Stimulated activated CD8-positive, alpha-beta memory T cell treated with anti-CD3 and anti-CD28 coated beads, Interleukin-15, amount 100 ng/mL, for 24 hours (primary cell): ENCODE measurements at places on chromosomes 7 and 10.

- no peak for DNase-seq
Observed at GRCh38 chr7:52838981-52839411, 196.4 kb upstream of the POM121L12 start.

DNA sequence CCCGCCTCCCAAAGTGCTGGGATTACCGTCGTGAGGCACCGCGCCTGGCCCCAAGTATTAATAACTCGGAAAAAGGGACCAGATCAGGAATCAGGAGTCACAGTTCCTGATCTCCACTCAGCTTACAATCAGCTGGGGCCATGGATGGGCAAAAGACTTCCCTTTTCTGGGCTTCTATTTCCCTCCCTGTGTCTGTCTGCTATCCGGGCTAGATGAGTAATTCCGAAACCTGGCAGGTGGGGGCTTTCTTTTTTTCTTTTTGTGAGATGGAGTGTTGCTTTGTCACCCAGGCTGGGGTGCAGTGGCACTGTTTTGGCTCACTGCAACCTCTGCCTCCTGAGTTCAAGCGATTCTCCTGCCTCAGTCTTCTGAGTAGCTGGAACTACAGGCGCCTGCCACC is 11.6 kb downstream of the RPS24 start:
- no peak for DNase-seq

GRCh38 chr10:82737549-82737948 is 862.6 kb downstream of the NRG3 start:
- DNase-seq, result no peak

GRCh38 chr7:1298051-1298930 is 65.6 kb downstream of the UNCX start:
- DNase-seq, result no peak

DNA sequence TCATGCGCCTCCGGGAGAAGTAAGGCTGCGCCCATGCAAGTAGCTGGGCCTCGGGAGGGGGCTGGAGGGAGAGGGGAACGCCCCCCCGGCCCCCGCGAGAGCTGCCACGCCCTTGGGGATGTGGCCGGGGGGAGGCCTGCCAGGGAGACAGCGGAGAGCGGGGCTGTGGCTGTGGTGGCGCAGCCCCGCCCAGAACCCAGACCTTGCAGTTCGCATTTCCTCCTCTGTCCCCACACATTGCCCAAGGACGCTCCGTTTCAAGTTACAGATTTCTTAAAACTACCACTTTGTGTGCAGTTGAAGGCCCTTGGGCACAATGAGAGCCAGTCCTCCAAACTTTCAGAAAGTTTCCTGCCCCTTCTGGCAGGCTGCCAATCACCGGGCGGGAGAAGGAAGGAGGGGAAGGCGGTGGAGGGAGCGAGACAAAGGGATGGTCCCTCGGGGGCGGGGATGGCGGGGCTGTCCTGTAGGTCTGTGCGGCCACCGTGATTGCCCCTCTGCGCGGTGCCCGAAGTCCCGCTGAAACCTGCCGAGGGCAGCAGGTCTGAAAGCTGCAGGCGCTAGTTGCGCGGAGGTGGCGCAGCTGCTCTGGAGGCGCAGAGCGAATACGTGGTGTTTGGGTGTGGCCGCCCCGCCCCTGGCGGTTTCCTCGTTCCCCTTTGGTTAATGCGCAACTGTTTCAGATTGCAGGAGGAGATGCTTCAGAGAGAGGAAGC is 2.1 kb downstream of the VIM start:
- peak; percentile 71 for DNase-seq

DNA sequence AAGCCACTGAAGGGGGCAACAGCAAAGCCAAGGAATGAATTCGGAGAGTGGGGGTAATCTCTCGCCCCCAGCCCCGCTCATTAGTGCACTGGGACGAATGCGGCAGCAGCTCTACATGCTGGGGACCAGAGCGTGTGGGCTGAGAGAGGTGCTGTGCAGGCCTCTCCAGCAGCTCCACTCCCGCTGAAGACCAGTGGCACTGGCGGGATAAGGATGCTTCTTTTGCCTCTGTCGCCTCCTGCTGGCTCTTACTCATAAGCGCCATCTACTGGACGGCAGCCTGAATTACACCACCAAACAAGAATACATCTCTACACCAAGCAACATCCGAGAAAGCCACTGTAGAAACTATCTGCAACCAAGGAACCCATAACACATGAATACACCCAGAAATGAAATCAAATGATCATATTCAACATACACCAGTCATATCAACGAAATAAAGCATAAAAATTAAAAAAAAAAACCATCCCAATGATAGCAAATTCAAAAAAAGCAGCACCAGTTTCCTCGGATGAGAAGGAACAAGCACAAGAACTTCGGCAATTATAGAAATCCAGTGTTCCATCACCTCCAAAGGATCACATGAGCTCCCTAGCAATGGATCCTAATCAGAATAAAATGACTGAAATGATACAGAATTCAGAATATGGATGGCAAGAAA is 79.0 kb upstream of the TMEM168 start:
- DNase-seq, result peak; percentile 11

- DNase-seq, result no peak
Observed at GRCh38 chr10:58573144-58573543, 60.5 kb downstream of the BICC1 start.

- DNase-seq, result no peak
Observed at GRCh38 chr10:118948786-118949185, 80.7 kb upstream of the NANOS1 start.

DNA sequence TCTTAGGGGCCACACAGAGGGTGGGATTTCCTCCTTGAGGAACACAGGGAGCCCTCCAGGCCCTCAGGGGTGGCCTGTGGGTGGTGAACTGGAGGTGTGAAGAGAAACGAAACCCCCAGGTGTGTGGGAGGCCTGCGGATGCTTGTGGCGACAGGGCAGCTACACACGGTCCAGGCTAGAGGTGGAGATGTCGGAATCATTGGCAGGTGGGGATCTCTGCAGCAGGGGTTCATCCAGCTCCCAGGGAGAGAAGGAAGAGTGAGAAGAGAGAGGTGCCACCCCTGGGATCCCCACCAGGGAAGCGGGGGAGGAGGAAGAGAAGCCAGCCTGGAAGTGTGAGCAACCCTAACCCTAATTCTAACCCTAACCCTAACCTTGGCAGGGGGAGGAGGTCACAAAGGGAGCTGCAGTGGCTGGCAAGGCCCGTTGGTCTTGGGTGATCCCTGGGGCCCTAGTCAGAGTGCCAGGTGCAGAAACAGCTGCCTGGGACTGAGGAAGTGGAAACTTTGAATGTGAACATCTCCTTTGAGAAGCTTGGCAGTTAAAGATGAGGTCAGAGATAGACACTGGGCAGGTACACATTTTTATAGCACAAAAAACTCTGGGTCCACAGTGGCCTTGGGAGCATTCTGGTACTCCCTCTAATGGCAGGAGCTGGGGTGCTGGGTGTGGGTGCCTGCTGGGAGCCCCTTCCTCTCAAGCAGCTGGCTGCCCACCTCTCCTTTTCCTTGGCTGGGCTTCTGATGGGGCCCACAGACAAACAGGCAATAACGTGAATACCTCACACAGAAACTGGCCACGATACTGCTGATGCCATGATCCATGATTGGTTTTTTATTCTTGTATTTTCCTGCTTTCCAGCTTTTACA is 6.8 kb upstream of the AEBP1 start:
- no peak for DNase-seq
